ENCODE measurements at places on chromosomes 7 and 10.

GRCh38 chr7:159022238-159022993, 122.3 kb downstream of the VIPR2 start:
- DNase-seq = no peak

- DNase-seq = no peak
Observed at GRCh38 chr7:130297628-130298543, 4.9 kb downstream of the CPA4 start.

DNA sequence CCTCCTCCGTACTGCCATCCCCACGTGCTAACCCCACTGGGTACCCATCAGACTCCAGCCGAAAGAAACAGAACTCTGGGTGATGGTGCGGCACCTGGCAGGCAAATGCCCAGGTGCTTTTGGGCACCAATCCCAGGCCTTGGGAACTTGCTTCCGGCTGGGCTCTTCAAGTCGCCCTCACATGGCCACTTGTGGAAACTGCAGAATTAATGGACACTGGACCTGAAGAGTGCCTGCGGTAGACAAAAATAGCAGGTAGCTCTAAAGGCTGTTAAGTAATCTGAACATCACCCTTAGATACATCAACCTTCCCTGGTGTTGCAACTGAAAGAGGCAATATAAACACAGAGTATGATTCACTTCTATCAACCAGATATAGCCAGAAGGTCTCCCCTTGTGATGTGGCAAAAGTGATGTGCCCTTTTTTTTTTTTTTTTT, 644.4 kb downstream of the GRM8 start:
- DNase-seq = no peak

DNA sequence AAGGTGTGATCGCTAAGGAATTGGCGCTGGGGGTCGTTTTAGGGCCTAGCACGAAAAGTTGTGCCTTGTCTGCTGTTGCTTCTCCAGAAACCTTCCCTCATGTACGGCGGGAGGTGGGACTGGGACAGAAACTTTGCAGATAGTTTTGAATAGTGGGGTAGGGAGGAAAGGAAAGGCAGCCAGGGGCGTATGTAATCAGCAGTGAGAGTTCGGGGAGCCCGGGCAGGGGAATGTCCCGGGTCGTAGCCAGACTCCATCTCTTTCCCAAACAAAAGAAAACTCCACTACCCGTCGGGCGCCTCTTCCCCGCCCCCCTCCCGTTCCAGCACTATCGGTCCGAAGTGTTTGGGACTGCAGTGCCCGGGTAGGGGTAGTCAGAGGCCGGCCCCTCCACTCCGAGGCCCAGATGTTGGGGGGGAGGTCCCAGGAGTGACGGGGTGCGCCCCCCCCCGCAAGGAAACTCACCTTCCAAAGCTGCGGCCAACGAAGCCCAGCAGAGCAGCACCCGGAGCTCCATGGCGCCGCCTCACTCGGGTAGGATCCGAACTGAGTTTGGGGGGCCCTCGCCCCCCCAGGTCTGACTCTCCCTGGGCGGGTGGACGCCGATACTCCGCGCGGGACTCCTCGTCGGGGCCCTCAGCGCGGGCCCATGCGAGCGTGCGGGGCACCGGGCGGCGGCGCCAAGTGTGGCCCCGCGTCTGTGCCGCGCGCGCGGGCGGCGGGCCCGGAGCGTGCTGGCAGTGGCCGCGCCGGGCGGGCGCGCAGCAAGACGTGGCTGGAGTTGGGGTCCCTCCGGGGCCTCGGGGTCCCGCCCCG, 601 bp downstream of the EPHB4 start:
- DNase-seq = no peak

DNA sequence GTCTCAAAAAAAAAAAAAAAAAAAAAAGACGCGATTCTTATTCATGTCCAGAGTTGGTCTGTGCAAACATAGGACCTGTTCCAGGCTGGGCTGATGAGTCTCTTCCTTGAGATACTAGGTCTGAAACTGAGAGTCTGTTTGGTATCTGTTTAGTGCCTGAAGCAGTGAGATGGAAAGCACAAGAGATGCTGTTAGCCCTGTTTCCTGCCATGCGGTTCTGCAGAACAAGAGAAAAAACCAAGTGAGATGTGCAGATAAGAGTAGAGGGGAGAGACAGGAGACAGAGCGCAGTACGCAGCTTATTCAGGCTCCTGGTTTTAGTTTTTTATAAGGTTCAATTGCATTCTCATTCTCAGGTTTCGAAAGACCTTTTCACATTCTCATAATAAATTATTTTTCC, 85.8 kb upstream of the PRKCQ start:
- DNase-seq = no peak

DNA sequence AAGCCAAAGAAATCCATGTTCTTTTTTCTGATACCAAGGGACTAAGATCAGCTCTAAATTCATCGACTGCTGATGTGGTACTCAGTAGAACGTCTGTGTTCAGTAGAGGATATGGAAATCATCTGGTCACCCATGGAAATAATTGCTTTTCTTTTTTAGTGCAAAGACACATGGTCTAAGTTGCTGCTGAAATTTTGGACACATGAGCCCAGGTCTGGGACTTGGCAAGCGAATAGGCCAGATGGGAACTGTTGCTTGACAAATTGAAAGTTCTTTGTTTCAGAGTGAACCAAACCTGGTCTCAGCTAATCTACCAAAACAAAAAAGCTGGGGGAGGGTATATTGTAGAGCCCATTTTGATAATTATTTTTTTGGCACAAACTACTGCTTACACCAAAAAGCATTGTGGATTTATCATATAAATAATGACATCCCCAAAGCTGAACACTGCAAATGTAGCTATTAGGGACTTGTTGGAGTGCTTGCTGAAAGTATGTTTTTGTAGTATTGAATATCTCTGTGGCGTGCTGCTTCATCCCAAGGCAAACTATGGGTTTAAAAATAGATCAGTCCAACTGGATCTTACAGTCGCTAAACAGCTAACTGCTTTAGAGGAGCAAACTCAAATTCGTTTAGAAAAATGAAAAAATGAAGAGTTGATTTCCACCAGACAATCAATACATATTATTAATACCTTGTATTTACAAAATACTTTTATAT, 144.7 kb downstream of the TRIL start:
- no peak for DNase-seq

DNA sequence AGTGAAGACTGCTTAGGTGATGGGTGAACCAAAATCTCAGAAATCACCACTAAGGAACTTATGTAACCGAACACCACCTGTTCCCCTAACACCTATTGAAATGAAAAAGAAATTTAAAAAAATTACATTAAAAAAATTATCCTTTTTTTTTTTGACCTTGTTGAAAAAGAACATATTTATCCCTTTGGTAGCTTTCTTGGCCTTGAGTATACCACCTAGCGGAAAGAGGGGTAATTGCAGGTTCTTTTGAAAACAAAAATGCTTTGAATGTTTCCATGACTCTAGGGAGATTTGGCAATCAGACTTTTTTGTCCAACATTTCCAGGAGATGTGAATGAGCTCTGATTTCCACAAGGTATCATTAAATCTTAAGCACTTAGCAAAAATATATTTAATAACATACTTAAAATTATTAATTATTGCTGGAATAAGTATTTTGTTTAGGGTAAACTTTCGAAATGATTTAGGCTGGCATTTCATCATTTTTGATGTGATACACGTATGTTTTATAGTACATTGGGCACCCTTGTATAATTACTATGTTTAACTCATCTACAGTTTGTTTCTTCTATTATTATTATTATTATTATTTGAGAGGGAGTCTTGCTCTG, 47.0 kb upstream of the ELMO1 start:
- DNase-seq = no peak

Measured in activated naive CD4-positive, alpha-beta T cell (primary cell).